ENCODE measurements at places on chromosomes 12 and 14. TPM values are rescaled to one million over a fixed set of nuclear protein-coding genes. Genes with fewer than 3 reads are reported as not detected.

SPIC gene
- not detected for total RNA-seq

SLC11A2 gene
- 25.5 TPM for total RNA-seq

OR6C4 gene
- not detected for total RNA-seq

SOX5 gene
- total RNA-seq, result not detected

NEMP1 gene
- total RNA-seq, result 6.0 TPM

FITM1 gene
- not detected for total RNA-seq

APOF gene
- not detected for total RNA-seq

KRT83 gene
- total RNA-seq, result not detected

CD4 gene
- total RNA-seq, result not detected

ADCY4 gene
- total RNA-seq, result 0.23 TPM

SERPINA12 gene
- not detected for total RNA-seq

LGALS3 gene
- 359 TPM for total RNA-seq

STXBP6 gene
- not detected for total RNA-seq

BCL11B gene
- total RNA-seq, result 7.8 TPM

KRT5 gene
- 12,774 TPM for total RNA-seq

TMEM179 gene
- not detected for total RNA-seq

KIF5A gene
- total RNA-seq, result 0.08 TPM

MSI1 gene
- total RNA-seq, result not detected

HELB gene
- total RNA-seq, result 2.2 TPM

BIN2 gene
- total RNA-seq, result not detected

PMEL gene
- 1.8 TPM for total RNA-seq

OR4Q3 gene
- not detected for total RNA-seq

SYNDIG1L gene
- total RNA-seq, result not detected

CNTN1 gene
- total RNA-seq, result 27.6 TPM

PAH gene
- total RNA-seq, result not detected

ADCY6 gene
- total RNA-seq, result 5.7 TPM
